Endodermal cell (in vitro differentiated cells): ENCODE measurements at places on chromosomes 2 and 18.

- DNase-seq: peak; percentile 42
Observed at GRCh38 chr18:11668441-11669169, 20.5 kb upstream of the GNAL start.

DNA sequence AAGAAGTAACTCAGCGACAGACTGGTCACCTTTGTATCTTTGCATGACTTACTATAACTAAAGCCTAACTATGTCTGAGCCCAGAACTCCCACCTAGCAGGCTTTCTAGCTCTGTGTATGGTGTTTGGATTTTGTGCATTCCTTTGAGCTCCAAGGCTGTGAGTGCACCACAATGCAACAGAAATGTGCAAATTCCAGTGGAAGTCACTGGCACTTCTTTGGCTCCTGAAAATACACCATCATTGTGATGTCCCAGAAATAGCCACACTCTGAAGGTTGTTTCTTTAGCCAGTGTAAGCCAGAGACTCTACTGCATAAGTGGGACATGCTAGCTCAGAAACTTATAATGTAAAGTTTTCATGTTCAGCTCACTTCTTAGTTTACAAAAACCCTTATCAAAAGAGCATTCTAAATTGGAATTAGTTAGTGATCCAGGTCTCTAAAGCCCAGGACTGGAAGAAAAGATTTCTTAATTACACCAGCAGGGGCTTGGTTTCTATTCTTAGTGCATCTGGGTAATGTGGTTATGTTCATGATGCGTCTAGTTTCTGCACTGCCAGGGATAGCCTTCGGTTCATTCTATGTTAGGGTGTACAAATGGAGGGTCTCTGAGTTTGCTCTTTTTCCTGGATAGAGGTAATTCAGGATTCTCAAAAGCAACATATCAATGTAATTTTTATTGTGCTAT lies 1239.5 kb upstream of the ZEB2 start:
- DNase-seq: no peak

DNA sequence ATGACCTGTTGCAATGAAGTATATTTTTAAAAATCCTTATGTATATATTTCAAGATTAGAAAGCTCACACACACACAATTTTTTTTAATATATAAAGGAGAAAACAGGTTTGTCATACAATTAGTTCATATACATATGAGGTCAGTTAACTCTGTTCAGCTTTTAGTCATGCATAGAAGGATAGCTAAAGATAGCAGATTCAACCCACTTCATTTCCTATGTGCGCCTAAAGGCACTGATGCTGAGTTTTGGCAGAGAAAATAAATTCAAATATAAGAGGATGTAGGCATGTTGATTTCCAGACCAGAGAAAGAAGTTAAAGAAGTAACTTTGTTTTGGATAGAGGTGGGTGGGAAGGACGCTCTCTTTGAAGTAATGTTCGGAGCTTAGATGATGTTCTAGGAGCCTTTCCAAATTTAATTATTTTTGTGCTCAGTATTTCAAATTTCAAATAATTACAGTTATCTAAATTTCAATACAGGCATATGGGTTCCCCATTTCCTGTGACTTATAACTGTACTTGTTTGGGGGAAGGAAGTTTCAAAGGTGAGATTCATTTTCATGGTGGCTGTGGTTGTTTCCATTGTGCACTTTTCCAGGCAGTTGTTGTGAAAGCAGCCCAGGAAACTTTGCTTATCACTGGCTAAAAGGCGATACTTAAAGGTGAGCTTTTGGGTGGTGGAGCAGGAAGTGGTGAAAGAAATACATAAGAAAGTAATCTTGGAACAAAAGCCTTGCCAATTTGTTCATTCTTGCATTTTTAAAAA lies 523.4 kb upstream of the FANCL start:
- DNase-seq: no peak

DNA sequence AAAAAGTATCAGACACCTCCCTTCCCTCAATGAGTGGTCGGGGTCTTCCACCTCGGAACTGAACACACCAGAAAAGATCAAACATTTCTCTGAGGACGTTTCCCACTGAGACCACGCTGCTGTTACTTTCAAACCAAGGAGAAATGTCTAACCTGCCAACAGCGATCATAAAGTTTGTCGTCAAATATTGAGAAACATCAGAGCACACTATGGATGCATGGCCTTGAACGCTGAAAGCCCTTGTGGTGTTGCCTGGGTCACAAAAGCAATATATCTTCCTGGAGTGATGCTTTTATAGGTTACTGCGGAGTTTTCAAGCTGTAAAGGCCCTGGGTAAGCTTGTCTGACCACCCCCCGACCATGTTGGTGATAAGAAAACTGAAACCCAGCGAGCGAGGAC lies 70.2 kb upstream of the ID2 start:
- no peak for DNase-seq

DNA sequence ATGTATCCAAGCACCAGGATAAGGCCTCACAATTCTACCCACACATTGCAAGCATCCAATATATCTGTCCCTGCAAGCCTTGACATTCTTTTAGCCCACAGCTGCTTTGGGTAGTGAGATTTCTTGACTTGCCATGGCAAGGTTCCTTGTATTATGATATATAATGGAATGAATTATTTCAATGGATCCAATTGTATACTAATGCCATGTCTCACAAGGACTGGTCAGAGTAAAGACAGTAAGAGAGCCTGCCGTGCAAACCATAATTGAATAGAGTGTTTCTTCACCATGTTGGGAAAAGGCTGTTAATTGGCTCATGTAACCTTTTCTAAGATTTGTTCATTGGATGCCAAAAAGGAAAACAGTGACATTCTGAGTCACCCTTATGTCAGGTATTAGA lies 64.3 kb upstream of the RBBP8 start:
- DNase-seq: no peak

- DNase-seq: peak; percentile 65
Observed at GRCh38 chr2:125564471-125564870, 1091.5 kb upstream of the GYPC start.

- no peak for DNase-seq
Observed at GRCh38 chr2:105407946-105408743, 9.3 kb upstream of the FHL2 start.

GRCh38 chr18:22728016-22728415 lies 205.1 kb upstream of the RBBP8 start:
- no peak for DNase-seq

DNA sequence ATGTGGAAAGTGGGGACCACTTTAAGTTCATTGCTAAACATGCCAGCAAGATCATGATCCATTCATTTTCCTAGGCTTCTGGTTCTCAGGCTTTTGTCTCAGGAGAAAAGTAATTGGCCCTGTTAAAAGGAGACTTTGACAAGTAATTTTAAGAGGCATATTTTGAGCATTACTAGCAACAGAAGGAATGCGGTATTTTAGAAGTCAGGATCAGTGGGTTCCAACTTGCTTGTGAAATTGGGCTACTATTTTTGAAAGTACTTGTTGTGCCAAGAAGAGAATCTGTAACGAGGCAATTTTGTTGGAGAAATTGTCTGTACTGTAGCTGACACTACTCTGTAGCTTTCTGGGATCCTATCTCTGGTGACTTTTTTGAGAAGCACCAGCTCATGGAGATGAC lies 59.4 kb downstream of the CERS6 start:
- DNase-seq: no peak

GRCh38 chr2:196171946-196172345 lies 568 bp upstream of the STK17B start:
- DNase-seq: no peak

- no peak for DNase-seq
Observed at GRCh38 chr2:41724465-41724864, 323.4 kb upstream of the PKDCC start.

- no peak for DNase-seq
Observed at GRCh38 chr2:234324116-234324515, 172.8 kb downstream of the ARL4C start.

DNA sequence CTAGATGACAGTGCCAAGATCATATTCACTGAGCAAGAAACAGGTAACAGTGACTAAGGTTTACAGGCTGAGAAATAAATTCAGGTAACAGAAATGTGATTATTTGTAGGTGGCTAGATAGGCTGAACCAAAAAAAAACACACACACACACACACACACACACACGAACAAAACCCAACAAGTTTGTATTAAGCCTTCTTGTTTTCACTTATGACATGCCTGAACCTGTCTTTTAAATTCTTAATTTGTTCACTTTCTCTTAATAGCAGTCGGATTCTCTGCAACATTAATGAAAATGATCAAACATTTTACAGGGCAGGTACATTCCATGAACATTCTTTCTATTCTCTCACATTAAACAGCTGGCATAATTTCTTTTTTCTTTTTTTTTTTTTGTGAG lies 18.8 kb upstream of the KIDINS220 start:
- DNase-seq: no peak

DNA sequence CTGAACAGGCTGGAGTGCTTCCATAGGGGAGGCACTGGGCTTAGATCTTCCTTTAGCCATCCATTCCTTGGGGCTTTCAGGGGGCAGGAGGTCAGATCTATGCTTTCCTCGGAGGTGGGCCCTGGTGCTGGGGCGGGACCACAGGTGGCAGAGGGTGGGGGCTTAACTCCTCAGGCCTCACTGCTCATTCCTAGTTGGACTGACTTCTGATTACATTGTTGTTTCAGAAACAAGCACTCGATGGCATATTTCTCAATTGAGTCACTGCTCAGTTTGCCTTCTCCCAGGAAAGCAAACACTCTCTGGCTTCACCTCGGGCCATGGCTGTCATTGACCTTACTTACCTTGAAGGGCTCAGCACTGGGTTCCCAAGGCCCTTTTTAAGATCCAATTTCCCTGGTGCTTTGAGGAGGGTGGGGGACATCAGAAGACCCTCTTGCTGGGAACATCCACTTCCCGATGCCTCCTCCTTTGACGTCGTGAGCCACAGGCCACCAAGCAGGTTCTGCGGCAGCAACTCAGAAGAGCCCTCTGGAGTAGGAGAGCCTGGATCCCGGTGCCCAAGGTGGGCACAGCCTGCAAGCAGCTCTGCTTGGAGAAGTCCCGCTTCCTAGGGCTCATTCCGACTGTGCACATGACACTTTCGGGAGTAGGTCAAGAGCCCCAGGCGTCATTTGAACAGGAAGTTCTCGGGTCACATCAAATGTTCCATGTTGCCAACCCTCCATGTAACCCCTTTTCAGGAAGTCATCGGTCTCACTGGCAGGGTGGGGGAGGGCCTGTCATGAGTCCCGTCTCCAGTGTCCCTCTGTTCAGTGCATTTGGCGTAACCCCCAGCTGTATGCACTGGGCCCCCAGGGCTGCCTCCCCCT lies 40.6 kb downstream of the SDC1 start:
- DNase-seq: peak; percentile 53

DNA sequence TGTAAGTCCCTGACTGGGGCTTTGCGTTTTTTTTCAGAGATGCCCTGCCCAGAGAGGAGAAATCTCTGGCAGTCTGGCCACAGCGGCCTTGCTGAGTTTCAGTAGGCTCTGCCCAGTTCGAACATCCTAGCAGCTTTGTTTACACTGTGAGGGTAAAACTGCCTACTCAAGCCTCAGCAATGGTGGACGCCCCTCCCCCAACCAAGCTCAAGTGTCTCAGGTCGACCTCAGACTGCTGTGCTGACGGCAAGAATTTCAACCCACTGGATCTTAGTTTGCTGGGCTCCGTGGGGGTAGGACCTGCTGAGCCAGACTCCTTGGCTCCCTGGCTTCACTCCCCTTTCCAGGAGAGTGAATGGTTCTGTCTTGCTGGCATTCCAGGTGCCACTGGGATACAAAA lies 31.7 kb downstream of the L3MBTL4 start:
- peak; percentile 71 for DNase-seq

DNA sequence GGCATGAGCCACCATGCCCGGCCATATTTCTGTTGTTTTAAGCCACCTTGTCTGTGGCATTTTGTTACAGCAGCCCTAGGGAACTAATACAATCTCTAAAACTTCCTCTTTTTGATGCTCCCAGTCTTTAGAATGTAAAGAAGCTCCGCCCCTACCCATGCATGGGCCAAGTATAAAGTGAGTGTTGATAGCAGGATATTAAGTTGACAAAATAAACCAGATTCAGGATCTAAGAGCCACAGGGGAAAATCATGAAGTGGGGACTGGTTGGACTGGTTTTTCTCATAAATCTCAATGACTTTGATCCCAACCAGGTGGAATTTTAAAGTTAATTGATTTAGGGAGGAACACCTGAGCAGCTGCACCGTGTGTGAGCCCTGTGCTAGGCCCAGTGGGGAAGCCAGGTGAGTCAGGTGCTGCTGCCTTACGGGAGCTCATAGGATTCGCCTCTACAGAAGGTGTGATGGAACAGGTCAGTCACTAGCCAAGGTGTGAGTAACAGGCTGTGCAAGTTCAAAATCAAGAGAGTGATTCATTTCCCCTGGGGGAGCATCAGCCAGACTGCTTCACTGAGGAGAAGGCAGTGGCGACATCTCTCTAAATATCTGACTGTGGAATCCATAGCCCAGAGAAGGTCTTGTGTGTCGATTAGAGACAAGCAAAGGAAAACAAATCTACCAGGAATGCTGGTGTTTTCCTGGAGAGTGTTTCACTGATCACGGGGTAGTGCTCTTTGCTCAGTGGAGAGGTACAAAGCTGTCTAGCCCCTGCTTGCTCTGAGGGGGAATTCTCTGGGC lies 63.0 kb upstream of the MSH2 start:
- no peak for DNase-seq

DNA sequence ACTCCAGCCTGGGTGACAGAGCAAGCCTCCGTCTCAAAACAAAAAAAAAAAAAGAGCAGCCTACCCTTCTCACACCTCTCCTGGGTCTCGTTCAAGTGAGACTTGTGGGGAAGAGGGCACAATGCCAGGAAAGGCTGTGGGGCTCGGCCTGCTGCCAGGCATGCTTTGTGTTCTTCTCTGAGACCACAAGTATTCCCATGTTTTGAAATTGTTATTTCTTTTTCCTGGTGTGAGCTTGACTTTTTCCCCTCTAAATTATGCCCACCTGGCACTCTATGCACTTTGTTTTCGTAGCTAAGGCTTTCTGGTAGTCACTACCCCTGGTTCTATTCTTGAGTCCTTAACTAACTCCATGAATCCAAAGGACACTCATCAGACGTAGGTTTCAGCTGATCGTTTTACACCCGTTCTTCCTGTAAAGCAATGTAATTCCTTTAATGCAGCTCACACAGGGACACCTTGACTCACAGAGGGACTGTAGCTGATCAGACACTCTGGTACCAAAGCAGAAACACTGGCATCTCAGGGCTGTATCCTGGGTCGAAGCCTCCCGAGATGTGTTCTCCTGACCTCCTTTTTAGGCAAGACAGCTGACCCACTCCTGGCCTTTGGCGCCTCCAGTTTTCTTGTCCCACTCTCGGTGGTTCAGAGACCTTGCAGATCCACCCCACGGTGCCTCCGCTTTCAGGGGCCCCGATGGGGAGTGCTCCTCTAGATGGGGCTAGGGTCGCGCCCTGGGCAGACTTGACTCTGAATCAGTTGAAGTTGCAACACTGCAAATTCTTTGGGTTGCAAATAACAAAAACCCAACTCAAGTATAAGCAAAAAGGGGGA lies 193.3 kb upstream of the AGAP1 start:
- DNase-seq: no peak

- no peak for DNase-seq
Observed at GRCh38 chr2:145625111-145625510, 1105.2 kb upstream of the ZEB2 start.
